Fibroblast of upper back skin (primary cell): ENCODE measurements at places on chromosomes 12 and 14.

GRCh38 chr14:87994974-87995373 is 2.0 kb upstream of the GALC start:
- no peak for DNase-seq

DNA sequence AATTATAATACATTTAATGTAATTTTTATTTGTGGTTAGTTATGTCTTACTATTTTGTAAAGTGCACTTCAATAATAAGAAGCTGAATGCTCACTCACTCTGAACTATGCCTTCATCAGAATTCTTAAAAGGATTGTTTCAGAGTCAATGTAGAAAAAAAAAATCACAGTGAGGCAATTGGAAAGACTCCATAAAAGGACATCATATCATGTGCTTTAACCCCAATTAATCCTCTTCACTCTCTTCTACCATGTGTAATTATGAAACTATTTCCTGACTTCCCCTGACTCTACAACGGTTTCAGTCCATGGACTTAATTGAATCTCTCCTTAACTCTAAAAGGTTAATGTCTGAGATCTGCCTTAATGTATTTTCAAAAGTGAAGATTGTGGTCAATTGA is 250.4 kb upstream of the ALG10 start:
- no peak for DNase-seq

- DNase-seq: no peak
These were observed 50.1 kb downstream of the GALNT9 start for GRCh38 chr12:132279184-132279889.

GRCh38 chr12:108400056-108400455 is 60.9 kb upstream of the CMKLR1 start:
- DNase-seq: no peak

- peak; percentile 30 for DNase-seq
These were observed 348.5 kb upstream of the DDHD1 start for GRCh38 chr14:53501361-53502211.
